Activated T-cell treated with anti-CD3 and anti-CD28 coated beads, Interleukin-2, amount 50 U/mL, for 48 hours (primary cell): ENCODE measurements at places on chromosomes 5 and 9.

- DNase-seq: no peak
These were observed 20.9 kb upstream of the RFK start for GRCh38 chr9:76415154-76415553.

- DNase-seq: no peak
These were observed 217.0 kb downstream of the DOCK8 start for GRCh38 chr9:431701-432100.

DNA sequence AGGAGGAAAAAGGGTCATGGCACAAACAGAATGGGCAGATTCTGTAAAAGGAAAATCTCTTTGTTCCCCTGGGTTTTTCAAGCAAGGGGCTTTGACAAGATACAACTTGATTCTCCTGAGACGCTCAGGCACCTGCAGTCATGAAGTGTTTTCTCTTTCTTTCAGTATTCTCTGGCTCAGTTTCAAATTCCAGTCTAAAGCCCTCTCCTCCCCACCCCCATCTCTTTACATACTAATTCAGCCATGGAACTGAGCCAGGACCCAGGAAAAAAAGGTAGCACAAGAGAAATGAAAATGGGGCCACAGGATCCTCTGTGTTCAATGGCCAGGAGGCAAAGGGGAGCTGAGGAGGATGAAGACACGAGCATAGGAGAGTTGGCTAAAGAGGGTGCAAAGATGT lies 408.4 kb downstream of the SPOCK1 start:
- no peak for DNase-seq

- DNase-seq: no peak
These were observed 3.2 kb downstream of the NEK6 start for GRCh38 chr9:124260769-124261603.

DNA sequence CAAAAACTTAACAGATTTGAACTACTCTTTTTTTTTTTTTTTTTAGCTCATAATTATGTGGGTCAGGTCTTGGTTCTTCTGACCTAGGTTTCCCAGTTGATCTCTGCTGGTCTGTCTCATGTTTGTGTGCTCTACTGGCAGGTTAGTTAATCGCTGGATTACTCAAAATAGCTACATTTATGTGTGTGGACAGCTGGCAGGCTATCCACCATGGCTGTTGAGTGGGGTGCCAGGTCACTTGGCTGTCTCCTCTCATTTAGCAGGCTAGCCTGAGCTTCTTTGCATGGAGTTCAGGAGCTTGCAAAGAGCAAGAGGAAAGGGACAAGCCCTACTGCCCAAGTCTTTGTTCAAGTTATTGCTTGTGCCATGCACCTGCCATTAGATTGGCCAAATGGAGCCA lies 9.3 kb downstream of the ADCY2 start:
- no peak for DNase-seq

- DNase-seq: no peak
These were observed 351 bp downstream of the TRIO start for GRCh38 chr5:14143546-14143840.

- DNase-seq: no peak
These were observed 275.3 kb upstream of the CDH6 start for GRCh38 chr5:30918171-30918570.

GRCh38 chr9:109476642-109477257 lies 21.4 kb downstream of the PTPN3 start:
- DNase-seq: no peak

- no peak for DNase-seq
These were observed 429.8 kb downstream of the SPOCK1 start for GRCh38 chr5:137069358-137069757.

GRCh38 chr9:37732086-37732741 lies 21.4 kb upstream of the TRMT10B start:
- no peak for DNase-seq

DNA sequence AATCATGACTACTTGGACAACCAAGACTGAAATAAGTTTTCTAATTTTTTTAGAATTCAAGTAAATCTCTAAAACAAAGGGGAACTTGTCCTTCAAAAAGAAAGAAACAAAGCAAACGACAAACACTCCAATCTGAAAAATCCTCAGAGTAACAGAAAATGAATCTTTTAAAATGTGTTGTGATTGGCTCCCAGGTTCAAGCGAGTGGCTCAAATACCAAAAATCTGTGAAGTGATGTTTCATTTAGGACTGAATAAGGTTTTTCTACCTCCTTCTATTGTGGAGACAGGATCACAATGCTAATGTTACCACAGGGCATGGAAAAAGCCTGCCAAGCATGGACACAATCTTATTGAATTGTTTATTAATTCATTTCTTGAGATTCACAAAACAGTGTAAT lies 415.7 kb downstream of the RAB3C start:
- DNase-seq: no peak

GRCh38 chr5:132381614-132382013 lies 12.1 kb downstream of the SLC22A5 start:
- DNase-seq: no peak

DNA sequence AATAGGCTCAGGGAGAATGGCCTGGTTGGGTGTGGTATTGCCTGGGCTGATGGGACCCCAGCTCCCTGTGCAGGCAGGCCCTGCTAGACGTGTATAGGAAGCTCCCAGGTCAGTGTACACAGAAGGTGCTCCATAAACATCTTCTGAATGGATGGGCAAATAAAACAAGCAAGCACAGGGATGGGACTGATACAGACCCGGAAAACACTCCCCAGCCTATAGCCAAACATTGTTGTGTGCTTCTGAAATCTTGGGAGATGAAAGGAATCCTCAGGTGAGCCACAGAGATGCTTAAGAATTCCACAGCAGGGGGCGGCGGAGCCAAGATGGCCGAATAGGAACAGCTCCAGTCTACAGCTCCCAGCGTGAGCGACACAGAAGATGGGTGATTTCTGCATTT lies 151.8 kb downstream of the ENTREP1 start:
- DNase-seq: no peak

- DNase-seq: no peak
These were observed 81.5 kb downstream of the CAAP1 start for GRCh38 chr9:26811106-26811505.

GRCh38 chr9:127424676-127424999 lies 456 bp downstream of the ZNF79 start:
- no peak for DNase-seq

DNA sequence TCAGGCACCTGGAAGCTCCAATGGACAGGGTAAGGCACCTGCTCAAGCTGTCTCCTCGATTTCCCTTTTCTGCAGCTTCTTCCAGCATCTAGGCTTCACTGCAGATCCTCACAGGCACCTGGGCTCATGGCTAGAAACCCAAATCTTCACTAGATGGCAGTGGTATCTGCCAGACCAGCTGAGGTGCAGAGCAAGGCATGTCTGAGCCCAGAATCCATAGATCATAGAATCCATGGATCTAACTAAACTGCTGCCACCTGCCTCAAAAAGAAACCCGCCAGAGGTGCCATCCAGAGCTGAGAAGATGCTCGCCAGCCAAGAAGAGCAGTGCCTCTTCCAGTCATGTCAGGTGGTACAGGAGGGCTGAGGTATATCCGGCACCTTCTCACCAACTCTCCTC lies 6.9 kb downstream of the SHC3 start:
- DNase-seq: no peak

- DNase-seq: no peak
These were observed 50.9 kb downstream of the GPR107 start for GRCh38 chr9:130104491-130105193.

- no peak for DNase-seq
These were observed 709 bp downstream of the IQGAP2 start for GRCh38 chr5:76403766-76404222.

DNA sequence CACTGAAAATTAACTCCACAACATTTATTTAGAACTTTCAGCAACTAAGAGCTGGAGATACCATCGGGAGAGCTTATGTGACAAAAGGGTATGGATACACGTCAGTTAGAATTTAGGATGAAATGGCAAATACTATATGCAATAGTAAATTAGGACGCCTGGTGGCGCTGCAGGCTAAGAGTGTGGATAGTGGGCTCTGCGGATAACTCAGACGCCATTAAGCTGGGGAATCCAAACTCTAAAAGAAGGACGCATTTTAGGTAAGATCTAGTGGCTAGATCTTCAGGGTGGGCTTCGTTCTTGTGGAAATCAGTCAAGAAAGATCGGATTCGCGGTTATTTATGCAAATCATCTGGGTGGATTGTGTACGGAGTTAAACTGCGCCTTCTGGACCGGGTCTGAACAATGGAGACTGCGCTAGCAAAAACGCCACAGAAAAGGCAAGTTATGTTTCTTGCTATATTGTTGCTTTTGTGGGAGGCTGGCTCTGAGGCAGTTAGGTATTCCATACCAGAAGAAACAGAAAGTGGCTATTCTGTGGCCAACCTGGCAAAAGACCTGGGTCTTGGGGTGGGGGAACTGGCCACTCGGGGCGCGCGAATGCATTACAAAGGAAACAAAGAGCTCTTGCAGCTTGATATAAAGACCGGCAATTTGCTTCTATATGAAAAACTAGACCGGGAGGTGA lies at the start of gene PCDHB5:
PCDHB5 (plus strand) TSS at position 177 of the 688 bp plus-strand sequence; CDS start at position 406, 229 bp downstream.
- no peak for DNase-seq

GRCh38 chr9:104740621-104741020 lies 6.9 kb upstream of the NIPSNAP3A start:
- DNase-seq: no peak

GRCh38 chr9:71968541-71969090 lies 57.2 kb downstream of the C9orf85 start:
- DNase-seq: no peak

DNA sequence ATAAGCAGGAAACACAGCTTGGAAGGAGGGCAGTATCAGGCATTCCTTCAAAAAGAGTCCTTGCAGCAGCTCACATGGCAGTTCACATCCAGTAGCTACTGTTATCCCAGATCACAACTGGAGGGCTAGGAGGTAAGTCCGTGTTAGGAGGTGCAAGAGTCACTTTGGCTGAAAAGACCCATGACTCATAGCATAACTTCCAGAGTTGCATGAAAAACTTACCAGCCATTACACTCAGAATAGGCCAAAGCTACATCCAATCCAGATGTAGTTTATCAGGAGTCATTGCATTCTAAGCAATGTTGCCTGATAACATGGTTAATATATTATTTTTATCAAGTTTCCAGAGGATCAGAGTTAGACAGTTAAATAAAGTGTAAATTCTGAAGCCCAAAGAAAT lies 1126.4 kb upstream of the SEMA6A start:
- no peak for DNase-seq

DNA sequence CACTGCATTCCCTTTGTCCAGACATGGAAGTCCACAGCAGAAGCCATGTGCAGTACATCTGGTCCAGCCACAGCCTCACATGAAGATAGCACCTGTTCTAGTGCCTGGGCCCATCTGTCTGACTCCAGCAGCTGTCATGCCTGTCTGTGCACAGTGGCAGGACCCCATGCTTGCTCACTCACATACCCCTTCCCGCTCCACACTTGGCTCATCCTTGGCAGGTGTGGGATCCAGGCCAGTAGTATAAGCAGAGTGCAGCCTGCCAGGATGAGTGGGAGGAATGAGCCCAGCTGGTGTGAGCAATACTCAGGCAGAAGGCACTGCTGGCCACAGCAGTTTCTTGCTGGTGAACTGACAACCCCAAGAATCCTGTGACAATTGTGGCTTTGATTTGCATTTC lies 168.0 kb downstream of the PRDM9 start:
- no peak for DNase-seq

DNA sequence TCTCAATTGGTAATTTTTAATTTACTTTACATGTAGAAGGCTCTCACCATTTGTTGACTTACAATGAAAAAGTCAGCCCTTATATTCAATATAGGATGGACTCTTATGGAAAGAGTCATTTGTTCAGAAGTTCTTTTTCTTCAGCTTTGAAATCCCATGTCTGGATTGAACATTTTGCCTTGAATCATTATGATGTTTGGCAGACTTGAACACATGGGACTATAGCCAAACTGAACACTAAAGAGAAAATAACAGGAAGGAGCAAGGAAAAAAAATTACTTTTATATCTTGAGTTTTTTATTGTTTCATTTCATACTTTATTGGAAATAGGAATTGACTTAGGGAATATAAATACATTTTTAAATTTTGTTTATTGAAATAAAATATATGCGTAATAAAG lies 1503.0 kb downstream of the EFNA5 start:
- DNase-seq: no peak

- no peak for DNase-seq
These were observed 49.5 kb downstream of the TJP2 start for GRCh38 chr9:69223605-69224004.

DNA sequence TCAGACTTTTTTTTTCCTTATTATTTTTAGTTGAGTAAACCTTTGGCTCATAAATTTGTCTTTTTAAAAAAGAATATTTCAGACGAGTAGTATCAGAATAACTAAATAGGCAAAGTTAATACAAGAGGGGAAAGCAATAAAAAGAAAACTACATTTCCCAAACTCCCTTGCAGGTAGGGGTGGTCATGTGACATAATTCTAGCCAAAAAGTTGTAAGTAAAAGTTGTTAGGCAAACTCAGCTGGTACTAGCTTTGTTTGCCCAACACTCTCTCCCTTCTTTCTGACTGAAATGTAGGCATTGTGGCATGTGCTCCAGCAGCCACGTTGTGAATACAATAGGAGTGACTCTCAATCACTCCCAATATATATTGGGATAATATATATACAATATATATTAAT lies 20.9 kb downstream of the GIN1 start:
- no peak for DNase-seq

GRCh38 chr5:31574772-31575171 lies 42.7 kb downstream of the C5orf22 start:
- no peak for DNase-seq

DNA sequence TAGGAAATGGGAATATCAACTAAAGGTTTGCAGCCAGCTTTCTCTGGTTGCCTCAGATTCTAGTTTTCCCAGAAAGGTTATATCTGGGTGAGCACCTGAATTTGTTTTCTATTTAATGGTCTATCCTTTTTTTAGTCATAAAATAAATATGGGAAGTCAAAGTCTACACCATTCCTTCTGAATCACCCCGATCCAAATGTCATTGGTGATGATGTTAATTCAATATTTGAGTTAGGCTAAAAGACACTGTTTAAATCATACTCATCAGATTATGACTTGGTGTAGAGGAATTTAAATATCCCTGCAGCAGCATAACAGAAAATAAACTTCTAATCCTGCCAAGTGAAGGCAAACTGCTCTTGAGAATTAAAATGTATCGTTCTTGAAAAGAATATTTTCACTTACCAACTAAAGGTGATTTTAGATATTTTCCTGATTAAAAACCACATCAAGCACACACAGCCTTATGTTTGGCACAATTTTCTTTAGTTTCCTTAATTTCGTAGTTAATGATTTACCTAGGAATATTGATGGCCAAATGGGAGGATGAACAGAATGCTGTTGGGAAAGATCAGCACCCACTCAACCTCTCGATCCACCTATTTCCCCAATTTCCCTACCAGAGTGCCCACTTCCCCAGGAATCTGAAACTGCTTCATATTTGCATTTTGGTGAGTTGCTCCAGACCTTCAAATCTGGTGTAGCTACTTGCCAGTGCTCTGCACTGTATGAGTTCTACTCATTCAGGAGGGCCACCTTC lies 103.1 kb upstream of the TSLP start:
- DNase-seq: no peak

GRCh38 chr9:121983736-121984135 lies 109.4 kb downstream of the TTLL11 start:
- DNase-seq: no peak
